ENCODE measurements at places on chromosomes 1 and 21.

GRCh38 chr1:175193527-175193910 is 943 bp upstream of the KIAA0040 start:
- H3K27ac ChIP-seq = no peak overlapping the region
- H3K4me3 ChIP-seq = no peak overlapping the region
- no peaks in the 10 kb centered on the region for H3K27me3 ChIP-seq
- no peak for DNase-seq

- H3K36me3 ChIP-seq = no peaks in the 10 kb centered on the region
- H3K4me3 ChIP-seq = no peak overlapping the region
- H3K27me3 ChIP-seq = no peaks in the 10 kb centered on the region
- no peak overlapping the region for H3K27ac ChIP-seq
- no peak for DNase-seq
Observed at GRCh38 chr1:181131255-181131941, 42.9 kb downstream of the IER5 start.

DNA sequence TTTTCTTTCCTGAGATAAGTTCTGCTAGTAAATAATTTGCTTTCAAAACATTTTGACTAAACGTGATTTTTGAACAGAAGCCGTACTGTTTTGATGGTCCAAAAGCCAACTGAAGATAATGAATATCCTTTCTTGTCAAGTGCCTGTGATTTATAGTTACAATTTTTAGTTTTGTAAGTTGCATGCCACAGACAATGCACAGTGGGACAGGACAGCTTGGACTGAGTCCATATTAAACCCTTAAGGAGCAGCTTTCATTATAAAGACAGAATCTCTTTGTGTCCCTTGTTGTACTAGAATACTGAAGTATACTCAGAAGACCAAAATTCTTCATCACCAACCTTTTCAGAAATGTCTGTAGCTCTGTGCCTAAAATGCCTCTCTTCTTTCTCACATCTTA is 92.2 kb downstream of the LTN1 start:
- no peak overlapping the region for H3K27ac ChIP-seq
- H3K4me3 ChIP-seq = no peak overlapping the region
- no peak for DNase-seq
- H3K27me3 ChIP-seq = no peaks in the 10 kb centered on the region

DNA sequence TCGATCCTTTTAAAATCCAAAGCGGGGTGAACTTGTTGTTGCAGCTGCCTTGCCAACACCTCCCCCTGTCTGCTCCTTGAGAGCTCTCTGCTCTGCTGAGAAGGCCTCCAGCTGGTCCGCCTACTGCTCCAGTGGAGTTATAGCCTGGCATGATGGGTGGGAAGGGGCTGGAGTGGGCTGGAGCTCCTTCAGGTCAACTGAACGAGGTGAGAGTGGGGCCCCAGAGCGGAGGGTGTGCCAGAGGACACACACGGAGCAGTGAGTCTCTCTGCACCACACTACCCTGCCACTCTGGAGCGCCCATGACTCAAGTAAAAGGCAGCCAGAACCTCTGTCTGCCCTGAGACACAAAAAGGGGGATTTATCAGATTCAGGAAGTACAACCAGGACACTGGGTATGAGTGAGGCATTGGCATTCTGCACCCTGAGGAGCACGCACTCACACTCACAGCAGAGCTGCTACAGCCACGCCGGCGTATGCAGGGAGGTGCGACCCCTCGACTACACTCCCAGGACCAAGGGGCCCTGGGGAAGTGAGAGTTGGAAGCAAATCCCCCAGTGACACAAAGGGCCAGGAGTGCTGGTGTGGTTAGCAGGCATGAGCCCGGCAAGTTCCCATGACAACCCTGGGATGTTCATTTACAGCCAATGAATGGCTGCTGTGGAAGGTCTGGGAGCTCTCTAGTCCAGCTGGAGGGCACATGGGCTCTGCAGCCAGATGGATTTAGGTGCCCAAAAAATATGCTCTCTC is 28.0 kb upstream of the EVA1B start:
- H3K36me3 ChIP-seq = peaks cover 68% of the 10 kb centered on the region
- no peak overlapping the region for H3K4me3 ChIP-seq
- H3K27ac ChIP-seq = peak overlapping the region; percentile 30
- H3K27me3 ChIP-seq = no peaks in the 10 kb centered on the region

DNA sequence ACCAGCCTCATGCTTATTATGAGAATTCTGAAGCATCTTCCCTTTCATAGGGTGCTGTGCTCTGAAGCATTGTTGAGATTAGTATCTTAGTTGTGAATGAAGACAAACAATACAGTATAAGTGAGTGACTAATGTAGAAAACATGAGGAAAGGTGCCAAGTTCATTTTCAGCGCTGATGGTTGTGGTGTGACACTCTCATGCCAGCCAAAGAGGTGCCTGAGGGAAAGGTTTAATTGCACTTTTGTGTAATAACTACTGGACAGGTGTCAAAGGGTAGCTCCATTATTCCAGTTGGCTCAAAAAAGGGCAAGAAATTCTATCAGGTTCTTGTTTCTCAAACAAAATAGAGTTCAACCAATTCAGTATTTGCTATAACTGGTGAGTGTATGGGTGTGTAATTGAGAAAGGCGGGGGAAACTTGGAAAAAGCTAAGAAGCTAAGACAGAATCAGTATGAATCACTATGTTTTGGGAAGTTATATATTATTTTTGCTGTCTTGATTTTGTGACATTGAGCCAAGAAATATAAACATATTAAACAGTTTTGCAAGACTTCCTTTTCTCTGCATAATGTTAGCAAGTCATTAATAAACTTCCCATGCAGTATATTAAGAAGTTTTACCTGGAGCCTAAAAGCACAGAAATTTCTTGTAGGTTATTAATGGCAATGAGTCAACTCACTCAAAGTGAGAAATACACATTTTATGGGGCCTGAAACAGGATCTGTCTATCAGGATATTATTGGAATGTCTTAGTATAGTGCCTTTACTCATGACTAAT is 31.8 kb downstream of the KCNK2 start:
- no peak overlapping the region for H3K4me3 ChIP-seq
- no peak for DNase-seq
- no peaks in the 10 kb centered on the region for H3K36me3 ChIP-seq
- H3K4me1 ChIP-seq = no peaks in the 10 kb centered on the region

GRCh38 chr1:196466654-196467053 is 141.6 kb downstream of the KCNT2 start:
- DNase-seq = no peak
- H3K36me3 ChIP-seq = no peaks in the 10 kb centered on the region
- H3K27me3 ChIP-seq = no peaks in the 10 kb centered on the region
- no peaks in the 10 kb centered on the region for H3K4me1 ChIP-seq
- no peak overlapping the region for H3K27ac ChIP-seq
- no peak overlapping the region for H3K4me3 ChIP-seq

GRCh38 chr1:200818248-200818647 is 54.5 kb upstream of the GPR25 start:
- H3K4me1 ChIP-seq = no peaks in the 10 kb centered on the region
- DNase-seq = no peak
- no peak overlapping the region for H3K27ac ChIP-seq
- no peaks in the 10 kb centered on the region for H3K36me3 ChIP-seq
- H3K4me3 ChIP-seq = no peak overlapping the region
- H3K27me3 ChIP-seq = no peaks in the 10 kb centered on the region

- H3K4me1 ChIP-seq = no peaks in the 10 kb centered on the region
- no peak overlapping the region for H3K4me3 ChIP-seq
- H3K27ac ChIP-seq = no peak overlapping the region
- no peaks in the 10 kb centered on the region for H3K36me3 ChIP-seq
- no peak for DNase-seq
Observed at GRCh38 chr1:63623952-63624351, 30.7 kb downstream of the PGM1 start.

DNA sequence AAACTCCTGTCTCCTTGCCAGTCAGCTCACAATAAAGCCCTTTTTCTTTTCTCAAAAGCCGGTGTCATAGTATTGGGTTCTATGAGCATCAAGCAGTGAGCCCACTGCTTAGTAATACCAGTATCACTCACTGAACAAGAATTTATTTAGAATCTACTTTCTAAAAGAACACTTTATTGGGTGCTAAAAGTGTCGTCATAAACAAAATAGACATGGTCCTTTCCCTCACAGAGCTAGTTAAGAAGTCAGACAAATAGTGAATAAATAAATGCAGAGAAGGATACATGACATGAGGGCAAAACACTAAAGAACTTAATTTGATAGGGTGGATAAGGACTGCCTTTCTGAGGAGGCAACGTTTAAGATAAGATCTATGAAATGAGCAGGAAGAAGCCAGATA is 32.2 kb downstream of the EVI5 start:
- no peak overlapping the region for H3K4me3 ChIP-seq
- DNase-seq = no peak
- no peaks in the 10 kb centered on the region for H3K4me1 ChIP-seq
- no peaks in the 10 kb centered on the region for H3K36me3 ChIP-seq
